Activated CD4-positive, CD25-positive, alpha-beta regulatory T cell treated with anti-CD3 and anti-CD28 coated beads, Interleukin-2, amount 50 U/mL, for 16 hours (primary cell): ENCODE measurements at places on chromosomes 6 and 20.

DNA sequence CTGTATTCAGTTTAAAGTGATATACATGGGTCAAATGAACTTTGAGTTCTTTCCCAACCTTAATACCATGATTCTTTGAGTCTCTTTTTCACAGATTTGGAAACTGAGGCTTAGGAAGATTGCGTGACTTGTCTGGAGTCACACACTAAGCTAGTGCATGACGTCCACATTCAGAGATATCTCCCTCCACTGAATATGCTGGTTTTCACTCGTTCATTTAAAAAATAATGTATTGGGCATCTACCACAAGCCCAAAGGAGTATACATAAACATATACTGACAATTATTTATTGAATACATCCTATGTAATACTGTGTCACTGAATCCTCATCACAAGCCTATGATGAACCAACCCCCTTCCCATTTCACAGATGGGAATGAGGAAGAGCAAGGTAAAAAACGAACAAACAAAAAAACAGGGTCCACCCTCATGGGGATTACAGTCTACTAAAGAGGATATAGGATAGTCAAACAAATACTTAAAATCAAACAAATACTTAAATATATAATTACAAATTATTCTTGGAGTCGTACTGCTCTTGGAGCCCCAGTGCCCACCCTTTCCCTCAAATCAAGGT lies 611 bp upstream of the TM9SF4 start:
- no peak for DNase-seq

- no peak for DNase-seq
These were observed 9.4 kb upstream of the COL9A1 start for GRCh38 chr6:70312165-70312745.

- DNase-seq = no peak
These were observed 714.5 kb upstream of the EYS start for GRCh38 chr6:66421570-66421969.

- no peak for DNase-seq
These were observed 25.7 kb downstream of the EZR start for GRCh38 chr6:158793432-158793831.

DNA sequence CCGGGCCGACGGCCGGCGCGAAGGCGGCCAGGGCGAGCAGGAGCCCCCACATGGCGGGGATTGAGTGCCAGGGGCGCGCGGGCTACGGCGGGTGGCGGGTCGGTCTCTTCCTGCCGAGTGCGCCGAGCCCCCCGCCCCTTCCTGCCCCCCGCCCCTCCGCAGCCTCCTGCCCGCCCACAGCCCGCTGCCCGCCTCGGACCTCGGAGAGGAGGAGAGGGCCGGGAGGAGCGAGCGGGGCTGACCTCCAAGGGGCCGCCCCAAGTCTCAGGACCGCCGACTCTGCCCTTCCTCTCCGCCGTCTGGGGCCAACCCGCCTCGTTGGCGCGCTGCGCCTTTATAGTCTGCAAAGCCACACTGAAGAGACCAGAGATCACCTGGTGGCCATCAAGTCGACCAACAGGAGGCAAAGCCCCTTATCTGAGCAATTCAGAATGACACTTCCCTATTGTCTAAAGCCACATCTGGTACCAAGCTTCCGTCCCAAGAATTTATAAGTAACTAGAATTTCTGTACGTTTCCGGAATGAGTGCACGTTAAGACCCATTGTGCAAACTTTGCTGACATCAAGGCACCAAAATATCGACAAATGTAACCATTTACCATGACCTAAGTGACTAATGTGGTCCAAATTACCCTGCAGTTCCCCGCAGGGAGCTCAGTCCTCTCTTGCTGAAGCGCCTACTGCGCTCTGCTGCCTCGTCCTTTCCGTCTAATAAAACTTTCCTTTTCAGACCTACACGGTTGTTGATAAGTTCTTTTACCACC lies at the start of gene CPXM1:
TSS of gene CPXM1 (minus strand) at position 107 of the 765 bp plus-strand sequence. CDS start at position 52, 55 bp downstream.
- no peak for DNase-seq

- no peak for DNase-seq
These were observed 51.0 kb downstream of the RPS12 start for GRCh38 chr6:132865364-132865763.

DNA sequence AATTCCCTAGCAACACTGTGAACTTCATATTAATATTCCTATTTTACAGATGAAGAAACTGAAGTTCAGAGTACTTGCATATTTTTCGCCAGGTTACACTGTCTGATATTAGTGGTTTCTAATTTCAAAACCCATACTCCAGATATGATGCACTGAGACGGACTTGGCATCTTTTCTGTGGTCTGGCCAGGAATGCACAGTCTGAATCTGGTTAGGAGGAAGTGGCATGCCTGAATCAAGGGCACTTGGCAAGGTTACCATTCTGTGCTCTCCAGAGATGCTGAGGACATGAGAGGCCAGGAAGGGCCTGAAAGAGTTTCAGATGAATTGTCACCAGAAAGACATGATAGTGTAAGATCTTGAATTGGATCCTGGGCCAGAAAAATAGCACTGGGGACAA lies 150.1 kb downstream of the HAO1 start:
- no peak for DNase-seq

DNA sequence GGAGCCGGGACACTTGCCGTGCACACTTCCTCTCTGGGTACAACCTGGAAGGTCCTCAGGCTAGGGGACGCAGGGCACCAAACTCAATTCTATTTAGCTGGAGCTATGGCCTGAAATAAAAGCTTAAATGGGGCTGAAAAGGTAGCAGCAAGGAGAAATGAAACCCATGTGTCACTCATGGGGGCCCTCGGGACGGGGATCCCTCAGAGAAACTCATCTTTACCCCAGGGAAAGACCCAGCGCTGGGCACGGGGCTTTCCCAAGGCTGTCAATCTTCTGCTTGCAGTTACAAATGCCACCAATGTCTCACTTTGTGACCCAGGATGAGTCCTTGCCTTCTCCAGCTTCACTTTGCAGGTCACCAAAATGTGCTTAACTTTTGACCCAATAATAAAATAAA lies 16.5 kb downstream of the SNAI1 start:
- no peak for DNase-seq

DNA sequence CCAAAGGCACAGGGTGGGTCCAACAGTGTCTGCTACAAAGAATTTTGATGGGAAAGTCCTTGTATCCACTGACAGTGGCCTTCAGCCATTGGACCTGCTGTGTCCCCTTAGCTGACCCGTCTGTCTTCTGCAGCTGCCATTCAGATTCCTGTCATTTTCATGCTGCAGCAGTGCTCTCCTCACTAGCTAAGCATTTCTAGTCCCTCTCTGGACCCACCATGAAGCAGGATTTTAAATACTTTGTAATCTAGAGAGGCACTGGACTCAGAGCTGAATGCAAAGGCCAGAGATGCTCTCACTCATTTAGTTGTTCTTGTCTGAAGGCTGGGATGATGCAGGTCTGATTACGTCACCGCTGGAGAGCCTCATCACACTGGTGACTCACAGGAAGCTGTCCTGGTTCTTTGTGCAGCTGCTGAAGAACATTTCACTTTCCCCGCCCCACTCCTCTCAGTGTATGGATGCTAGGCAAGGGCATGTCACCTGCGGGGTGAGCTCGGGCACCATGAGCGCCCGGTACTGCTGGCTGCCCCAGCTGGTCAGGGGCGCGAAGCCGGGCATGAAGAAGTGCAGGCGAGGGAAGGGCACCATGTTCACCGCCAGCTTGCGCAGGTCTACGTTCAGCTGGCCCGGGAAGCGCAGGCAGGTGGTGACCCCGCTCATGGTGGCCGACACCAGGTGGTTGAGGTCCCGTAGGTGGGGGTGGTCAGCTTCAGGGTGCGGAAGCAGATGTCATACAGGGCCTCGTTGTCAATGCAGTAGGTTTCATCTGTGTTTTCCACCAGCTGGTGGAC lies 19.4 kb upstream of the TUBB2A start:
- no peak for DNase-seq

DNA sequence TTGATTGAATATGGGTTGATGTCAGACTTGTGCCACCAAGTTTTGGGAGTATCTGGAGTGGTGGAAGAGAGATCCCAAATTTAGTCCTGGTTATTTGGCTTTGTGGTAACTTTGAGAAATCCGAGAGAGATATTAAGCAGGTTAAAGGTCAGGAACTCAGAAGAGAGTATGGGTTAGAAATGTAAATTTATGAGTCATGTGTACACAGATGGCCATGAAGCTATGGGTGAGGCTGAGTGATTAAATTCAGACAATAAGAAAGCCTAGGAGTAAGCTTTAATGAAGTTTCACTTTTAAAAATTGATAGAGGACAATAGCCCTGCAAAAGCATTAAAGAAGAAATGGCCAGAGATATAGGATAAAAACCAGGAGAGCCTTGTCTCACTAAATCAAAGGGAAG lies 14.3 kb downstream of the RIMS1 start:
- DNase-seq = no peak

- no peak for DNase-seq
These were observed 833.0 kb downstream of the KIF16B start for GRCh38 chr20:15740046-15740775.

DNA sequence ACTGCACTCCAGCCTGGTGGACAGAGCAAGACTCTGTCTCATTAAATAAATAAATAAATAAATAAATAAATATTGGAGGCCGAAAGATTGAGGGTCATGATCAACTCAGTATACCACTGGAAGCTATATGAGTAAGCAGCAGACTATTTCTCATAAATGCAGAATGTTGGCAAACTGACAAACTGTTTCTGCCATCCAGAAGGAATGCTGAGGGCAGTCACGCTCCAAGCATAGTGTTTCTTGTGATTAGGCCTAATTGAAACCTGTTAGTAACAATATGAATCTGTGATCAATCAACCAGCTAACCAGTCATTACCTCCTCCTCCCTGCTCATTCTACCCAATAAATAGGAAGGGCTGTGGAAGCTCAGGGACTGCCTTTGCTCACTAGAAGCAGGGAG lies 15.2 kb upstream of the KCNK15 start:
- no peak for DNase-seq

DNA sequence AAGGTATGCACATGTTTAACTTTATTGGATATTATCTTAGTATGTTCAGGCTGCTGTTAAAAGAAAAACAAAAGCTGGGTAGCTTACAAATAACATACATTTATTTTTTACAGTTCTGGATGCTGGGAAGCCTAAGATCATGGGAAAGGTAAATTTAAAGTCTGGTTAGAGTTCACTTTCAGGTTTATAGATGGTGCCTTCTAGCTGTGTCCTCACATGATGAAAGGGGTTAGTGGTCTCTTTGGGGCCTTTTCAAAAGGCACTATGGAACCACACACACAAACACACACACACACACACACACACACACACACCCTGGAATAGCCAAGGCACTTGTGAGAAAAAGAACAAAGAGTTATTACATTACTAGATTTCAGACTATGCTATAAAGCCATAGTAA lies 805.8 kb upstream of the GJE1 start:
- no peak for DNase-seq

GRCh38 chr6:157832250-157832967 lies 9.4 kb downstream of the SNX9 start:
- DNase-seq = no peak

DNA sequence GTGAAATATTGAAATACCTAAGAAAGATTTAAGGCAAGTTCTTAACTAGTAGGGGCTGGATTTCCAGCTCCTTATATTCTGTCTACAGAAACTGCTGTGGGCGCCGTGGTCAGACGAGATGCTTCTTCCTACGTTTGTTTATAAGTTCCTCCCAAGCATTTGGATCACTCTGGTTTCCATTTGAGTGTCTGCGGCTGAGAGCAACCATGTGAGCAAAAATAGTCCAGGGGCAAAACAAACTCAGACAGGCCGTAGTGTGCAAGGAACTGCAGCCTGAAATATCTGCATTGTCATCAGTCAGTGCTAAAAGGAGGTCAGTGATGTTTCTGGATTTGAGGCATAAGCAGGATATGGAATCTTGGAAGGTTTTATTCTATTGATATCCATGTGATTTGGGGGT lies 485.9 kb upstream of the JAG1 start:
- no peak for DNase-seq

DNA sequence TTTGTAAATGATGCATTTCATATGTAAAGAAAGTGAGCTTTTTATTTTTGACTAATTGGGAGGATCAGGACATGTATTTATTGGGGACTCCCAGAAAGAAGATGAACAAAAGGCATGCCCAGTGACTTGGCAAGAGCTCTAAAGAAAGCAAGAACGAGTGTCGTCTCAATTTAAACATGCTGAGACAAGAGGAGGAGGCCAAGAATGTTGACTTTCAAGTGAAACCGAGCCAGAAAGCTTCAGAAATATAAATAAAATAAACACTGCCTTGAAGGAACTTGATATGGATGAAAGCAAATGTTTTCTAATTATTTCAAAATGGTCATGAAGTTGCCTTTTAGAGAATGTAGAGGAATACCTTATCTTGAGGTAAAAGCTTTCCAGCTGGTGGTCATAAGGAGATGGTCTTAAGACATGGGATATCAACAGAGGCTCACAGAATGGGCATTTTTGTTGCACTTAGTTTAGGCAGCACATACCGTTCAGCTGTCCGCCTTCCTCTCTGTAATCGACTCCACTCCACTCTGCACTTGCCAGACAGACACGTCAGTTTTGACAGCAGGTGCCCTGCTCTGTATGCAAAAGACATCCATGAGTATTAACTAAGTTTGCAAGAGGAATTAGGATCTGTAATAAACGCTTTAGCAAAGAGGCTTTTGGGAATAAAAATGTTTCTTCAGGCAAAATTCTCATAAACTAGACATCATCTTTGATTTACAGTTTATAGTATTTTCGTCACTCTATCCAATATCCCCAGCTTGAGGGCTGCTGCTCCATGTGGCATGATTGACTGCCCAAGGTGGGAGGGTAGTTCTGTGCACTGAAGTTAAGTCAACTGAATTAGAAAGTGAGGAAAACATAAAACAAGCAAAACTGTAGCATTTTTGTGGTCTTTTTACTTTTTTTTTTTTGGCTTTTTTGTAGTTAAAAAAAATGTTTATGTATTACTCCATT lies 613.1 kb downstream of the PKHD1 start:
- no peak for DNase-seq
